ENCODE measurements at places on chromosomes 3 and 15.
A peak's percentile ranks its signal among the peaks of the same experiment; 100 is the strongest.

DNA sequence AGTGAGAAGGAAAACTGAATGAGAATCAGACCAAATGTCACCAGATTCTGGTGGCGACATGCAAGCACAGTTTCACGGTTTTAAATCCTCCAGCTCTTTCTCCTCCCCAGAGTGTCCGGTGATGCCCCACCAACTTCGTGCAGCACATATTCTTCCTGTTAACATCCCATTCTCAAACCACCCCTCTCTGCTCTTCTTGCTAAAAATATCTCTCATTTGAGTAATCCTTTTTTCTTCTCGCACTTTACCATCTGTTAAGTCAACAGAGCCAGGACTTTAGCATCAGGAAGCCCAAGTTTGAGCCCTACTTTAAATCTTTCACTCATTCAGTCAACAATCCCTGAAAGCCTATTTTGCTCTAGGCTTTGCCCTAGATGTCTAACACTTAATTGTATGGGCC, 68.2 kb upstream of the VGLL4 start:
- no peak for DNase-seq

GRCh38 chr3:158743664-158744566, 11.7 kb upstream of the RARRES1 start:
- no peak for DNase-seq

- peak; percentile 62 for DNase-seq
These were observed 3.3 kb downstream of the ANKRD63 start for GRCh38 chr15:40279437-40280141.

- no peak for DNase-seq
These were observed 3.8 kb downstream of the DCBLD2 start for GRCh38 chr3:98897701-98898100.

All from tibial artery (tissue), 4 donors.